ENCODE measurements at places on chromosomes 4 and X. TPM values are rescaled to one million over a fixed set of nuclear protein-coding genes. Genes with fewer than 3 reads are reported as not detected.

The COX7B2 gene
- not detected for polyA plus RNA-seq

The TMSB15B gene
- polyA plus RNA-seq = 7.6 TPM

DNA sequence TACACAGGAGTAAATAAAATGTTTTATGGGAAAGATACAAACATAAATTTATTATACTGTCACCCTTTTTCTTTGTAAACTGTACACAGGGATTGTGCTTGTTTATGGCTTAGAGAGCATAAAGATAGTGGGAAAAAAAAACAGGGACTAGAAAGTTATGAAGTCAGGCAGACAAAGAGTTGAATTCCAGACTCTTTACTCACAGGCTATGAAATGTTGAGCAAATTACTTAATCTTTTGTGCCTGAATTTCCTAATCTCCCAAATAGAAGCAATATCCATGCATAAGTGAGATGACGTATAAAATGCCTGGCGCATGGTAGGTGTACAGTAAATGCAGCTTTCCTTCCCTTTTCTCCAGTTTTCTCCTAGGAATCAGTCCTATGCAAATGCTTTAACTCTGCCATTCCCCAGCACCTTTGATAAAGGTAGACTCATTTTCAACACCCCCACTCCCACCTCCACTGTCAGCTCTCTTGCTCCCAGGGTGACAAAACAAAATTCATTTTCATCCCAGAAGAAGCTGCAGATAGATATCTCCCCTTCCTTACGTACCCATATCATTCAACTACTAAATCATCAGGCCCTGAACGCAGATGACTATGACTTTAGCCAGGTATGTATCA is 44.5 kb upstream of the BTC start:
- DNase-seq = no peak
- H3K27me3 ChIP-seq = no peaks in the 10 kb centered on the region
- H3K4me3 ChIP-seq = no peak overlapping the region
- no peaks in the 10 kb centered on the region for H3K4me1 ChIP-seq

The UGT2B10 gene
- polyA plus RNA-seq = not detected

- H3K27me3 ChIP-seq = no peaks in the 10 kb centered on the region
- H3K4me3 ChIP-seq = no peak overlapping the region
- no peak for DNase-seq
- H3K4me1 ChIP-seq = no peaks in the 10 kb centered on the region
- no peak overlapping the region for H3K27ac ChIP-seq
Measured at GRCh38 chr4:111717921-111718320, 427.3 kb upstream of the FAM241A start.

- H3K36me3 ChIP-seq = no peaks in the 10 kb centered on the region
- H3K27me3 ChIP-seq = no peaks in the 10 kb centered on the region
- H3K4me1 ChIP-seq = no peaks in the 10 kb centered on the region
- H3K27ac ChIP-seq = no peak overlapping the region
- no peak for DNase-seq
- no peak overlapping the region for H3K4me3 ChIP-seq
Measured at GRCh38 chr4:1062419-1062818, 50.9 kb downstream of the RNF212 start.

DNA sequence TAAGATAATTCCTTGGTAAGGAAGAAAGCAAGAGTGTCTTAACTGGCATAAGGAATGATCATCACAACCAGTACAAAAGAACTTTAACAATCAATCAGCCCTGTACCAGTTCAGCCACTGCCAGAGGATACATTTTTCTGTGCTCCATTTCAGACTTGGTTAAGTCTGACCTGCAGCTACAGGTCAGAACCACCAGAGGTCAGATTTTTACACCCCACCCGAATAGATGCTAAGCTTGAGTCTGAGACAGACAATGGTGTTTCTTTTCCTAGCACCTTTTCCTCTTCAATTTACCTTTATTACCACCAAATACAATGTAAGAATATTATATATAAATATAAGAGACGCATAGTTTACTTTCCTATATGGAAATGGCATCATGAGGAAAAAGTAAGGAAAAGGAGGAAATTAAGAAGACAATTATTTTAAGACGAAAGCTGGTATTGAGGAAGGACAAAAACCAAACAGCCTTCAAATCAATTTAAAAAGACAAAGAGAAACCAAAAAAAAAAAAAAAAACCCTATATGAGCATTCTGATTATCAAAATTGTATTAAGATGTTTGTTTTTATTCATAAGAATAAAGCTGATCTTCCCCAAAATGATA is 215.3 kb upstream of the TTC29 start:
- H3K4me3 ChIP-seq = no peak overlapping the region
- no peak overlapping the region for H3K27ac ChIP-seq
- H3K4me1 ChIP-seq = no peaks in the 10 kb centered on the region
- no peaks in the 10 kb centered on the region for H3K36me3 ChIP-seq
- peaks cover 18% of the 10 kb centered on the region for H3K27me3 ChIP-seq
